ENCODE measurements at places on chromosomes 2 and 18. TPM values are rescaled to one million over a fixed set of nuclear protein-coding genes. Genes with fewer than 3 reads are reported as not detected.

The ADCY3 gene
- 34.1 TPM for total RNA-seq

GRCh38 chr18:77079954-77080682 lies 52.5 kb downstream of the MBP start:
- H3K27me3 ChIP-seq, result no peaks in the 10 kb centered on the region

- H3K36me3 ChIP-seq, result no peaks in the 10 kb centered on the region
- no peak overlapping the region for H3K4me3 ChIP-seq
- H3K27ac ChIP-seq, result no peak overlapping the region
Measured at GRCh38 chr2:23525137-23525765, 140.3 kb downstream of the KLHL29 start.

DNA sequence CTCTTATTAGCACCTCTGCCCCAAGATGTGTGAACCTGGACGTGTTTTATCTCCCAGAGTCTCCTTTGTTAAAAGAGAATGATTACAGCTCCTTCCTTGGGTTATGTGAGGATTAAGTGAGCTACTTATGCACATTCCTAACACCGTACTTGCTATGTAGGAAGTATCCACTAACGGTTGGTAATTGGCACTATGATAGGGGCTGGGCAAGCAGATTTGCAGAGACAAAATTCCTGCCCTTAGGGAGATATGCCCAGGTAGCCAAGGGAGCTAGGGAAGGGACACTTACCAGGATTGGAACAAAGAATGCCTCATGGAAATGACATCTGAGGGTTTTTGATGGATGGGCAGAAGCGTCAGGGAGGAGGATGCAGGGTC lies 11.5 kb upstream of the ALPK2 start:
- peaks cover 5% of the 10 kb centered on the region for H3K4me1 ChIP-seq
- H3K27ac ChIP-seq, result no peak overlapping the region
- H3K27me3 ChIP-seq, result no peaks in the 10 kb centered on the region
- H3K36me3 ChIP-seq, result no peaks in the 10 kb centered on the region
- no peak for DNase-seq
- no peak overlapping the region for H3K4me3 ChIP-seq

The CAPN14 gene
- total RNA-seq, result 0.05 TPM

The SCN9A gene
- 0.10 TPM for total RNA-seq

The UGT1A1 gene
- not detected for total RNA-seq

Data from Panc1 (cell line).